ENCODE measurements at places on chromosomes 1 and 21. TPM values are rescaled to one million over a fixed set of nuclear protein-coding genes. Genes with fewer than 3 reads are reported as not detected.

RGS4 gene
- 80.4 TPM for total RNA-seq

HMGCS2 gene
- total RNA-seq: not detected

AADACL3 gene
- not detected for total RNA-seq

LCE1C gene
- total RNA-seq: not detected

TFAP2E gene
- not detected for total RNA-seq

ACTA1 gene
- not detected for total RNA-seq

PTCH2 gene
- not detected for total RNA-seq

CTNNBIP1 gene
- total RNA-seq: 35.7 TPM

ENO1 gene
- 3,081 TPM for total RNA-seq

MSH4 gene
- total RNA-seq: not detected

CHIA gene
- not detected for total RNA-seq

MARCKSL1 gene
- 110 TPM for total RNA-seq

CDK18 gene
- 1.2 TPM for total RNA-seq

OR2T11 gene
- not detected for total RNA-seq

PWP2 gene
- 6.4 TPM for total RNA-seq

PDZK1IP1 gene
- 0.81 TPM for total RNA-seq

SLC25A44 gene
- total RNA-seq: 18.5 TPM

All from M059J (cell line).